Endothelial cell (in vitro differentiated cells): ENCODE measurements at places on chromosomes 12 and 14. TPM values are rescaled to one million over a fixed set of nuclear protein-coding genes. Genes with fewer than 3 reads are reported as not detected.

- H3K4me3 ChIP-seq: no peak overlapping the region
- H3K4me1 ChIP-seq: no peaks in the 10 kb centered on the region
These were observed 51.3 kb downstream of the MARK3 start for GRCh38 chr14:103436533-103436932.

GRCh38 chr12:32466187-32466586 is 66.8 kb downstream of the FGD4 start:
- no peak overlapping the region for H3K4me3 ChIP-seq
- peaks cover 4% of the 10 kb centered on the region for H3K36me3 ChIP-seq
- DNase-seq: no peak
- H3K27me3 ChIP-seq: peaks cover 8% of the 10 kb centered on the region
- H3K4me1 ChIP-seq: no peaks in the 10 kb centered on the region

- H3K4me1 ChIP-seq: no peaks in the 10 kb centered on the region
- peaks cover 5% of the 10 kb centered on the region for H3K36me3 ChIP-seq
- no peak overlapping the region for H3K27ac ChIP-seq
- no peak overlapping the region for H3K4me3 ChIP-seq
- no peak for DNase-seq
These were observed 406.9 kb downstream of the TMEM121 start for GRCh38 chr14:105933238-105933637.

KRT2 gene
- not detected for total RNA-seq

- peaks cover 8% of the 10 kb centered on the region for H3K4me1 ChIP-seq
- no peaks in the 10 kb centered on the region for H3K36me3 ChIP-seq
- no peak for DNase-seq
These were observed 160.8 kb upstream of the KRR1 start for GRCh38 chr12:75672200-75672599.

GRCh38 chr14:101458741-101459550 is 102.3 kb upstream of the DIO3 start:
- H3K4me3 ChIP-seq: no peak overlapping the region
- no peaks in the 10 kb centered on the region for H3K36me3 ChIP-seq
- no peaks in the 10 kb centered on the region for H3K4me1 ChIP-seq
- no peak overlapping the region for H3K27ac ChIP-seq
- no peak for DNase-seq
- peaks cover 7% of the 10 kb centered on the region for H3K27me3 ChIP-seq

DNA sequence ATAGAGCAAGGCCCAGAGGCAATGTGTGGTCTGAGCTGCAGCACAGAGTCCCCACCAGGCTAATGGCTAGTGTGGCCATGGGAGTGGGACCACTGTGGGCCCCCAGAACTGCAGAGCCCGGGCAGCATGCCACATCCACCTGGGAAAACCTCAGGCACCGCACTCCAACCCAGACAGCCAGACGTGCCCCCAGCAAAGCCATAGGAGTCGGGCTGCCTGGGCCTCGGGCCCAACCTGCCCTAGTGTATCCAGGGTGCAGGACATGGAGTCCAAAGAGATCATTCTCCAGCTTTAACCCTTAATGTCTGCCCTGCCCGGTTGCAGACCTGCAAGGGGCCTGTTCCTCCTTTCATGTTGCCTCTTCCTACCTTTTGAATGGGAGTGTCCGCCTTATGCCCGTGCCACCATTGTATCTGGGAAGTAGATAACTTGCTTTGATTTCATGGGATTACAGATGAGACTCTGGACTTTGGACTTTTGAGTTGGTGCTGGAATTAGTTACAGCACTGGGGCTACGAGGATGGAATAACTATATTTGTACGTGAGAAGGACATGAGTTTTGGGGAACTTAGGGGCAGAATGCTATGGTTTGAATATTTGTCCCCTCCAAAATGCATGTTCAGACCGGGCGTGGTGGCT is 29.1 kb upstream of the DEGS2 start:
- no peak overlapping the region for H3K4me3 ChIP-seq
- no peak overlapping the region for H3K27ac ChIP-seq
- no peaks in the 10 kb centered on the region for H3K36me3 ChIP-seq
- peaks cover 4% of the 10 kb centered on the region for H3K4me1 ChIP-seq
- DNase-seq: no peak

TESPA1 gene
- 0.95 TPM for total RNA-seq

LALBA gene
- total RNA-seq: not detected

DNA sequence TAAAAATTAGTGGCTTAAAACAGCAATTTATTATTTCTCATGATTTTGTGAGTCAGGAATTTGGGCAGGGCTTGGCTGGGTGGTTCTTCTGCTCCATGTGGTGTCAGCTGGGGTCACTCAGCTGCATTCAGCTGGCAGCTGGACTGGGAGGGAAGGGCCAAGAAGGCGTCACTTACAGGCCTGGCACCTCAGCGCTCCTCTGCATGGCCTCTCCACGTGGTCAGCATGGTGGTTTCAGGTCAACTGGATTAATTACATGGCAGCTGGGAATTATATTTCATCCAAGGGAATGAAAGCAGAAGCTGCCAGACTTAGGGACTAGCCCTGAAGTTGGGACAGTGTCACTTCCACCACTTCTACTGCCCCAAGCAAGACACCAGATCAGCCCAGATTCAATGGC is 27.5 kb upstream of the IRF2BPL start:
- no peaks in the 10 kb centered on the region for H3K4me1 ChIP-seq
- H3K36me3 ChIP-seq: no peaks in the 10 kb centered on the region
- peaks cover 4% of the 10 kb centered on the region for H3K27me3 ChIP-seq
- H3K27ac ChIP-seq: no peak overlapping the region

- H3K27ac ChIP-seq: no peak overlapping the region
- no peaks in the 10 kb centered on the region for H3K36me3 ChIP-seq
- no peak overlapping the region for H3K4me3 ChIP-seq
- H3K4me1 ChIP-seq: no peaks in the 10 kb centered on the region
- DNase-seq: no peak
These were observed 21.7 kb downstream of the SLC38A4 start for GRCh38 chr12:46804054-46804453.

DNA sequence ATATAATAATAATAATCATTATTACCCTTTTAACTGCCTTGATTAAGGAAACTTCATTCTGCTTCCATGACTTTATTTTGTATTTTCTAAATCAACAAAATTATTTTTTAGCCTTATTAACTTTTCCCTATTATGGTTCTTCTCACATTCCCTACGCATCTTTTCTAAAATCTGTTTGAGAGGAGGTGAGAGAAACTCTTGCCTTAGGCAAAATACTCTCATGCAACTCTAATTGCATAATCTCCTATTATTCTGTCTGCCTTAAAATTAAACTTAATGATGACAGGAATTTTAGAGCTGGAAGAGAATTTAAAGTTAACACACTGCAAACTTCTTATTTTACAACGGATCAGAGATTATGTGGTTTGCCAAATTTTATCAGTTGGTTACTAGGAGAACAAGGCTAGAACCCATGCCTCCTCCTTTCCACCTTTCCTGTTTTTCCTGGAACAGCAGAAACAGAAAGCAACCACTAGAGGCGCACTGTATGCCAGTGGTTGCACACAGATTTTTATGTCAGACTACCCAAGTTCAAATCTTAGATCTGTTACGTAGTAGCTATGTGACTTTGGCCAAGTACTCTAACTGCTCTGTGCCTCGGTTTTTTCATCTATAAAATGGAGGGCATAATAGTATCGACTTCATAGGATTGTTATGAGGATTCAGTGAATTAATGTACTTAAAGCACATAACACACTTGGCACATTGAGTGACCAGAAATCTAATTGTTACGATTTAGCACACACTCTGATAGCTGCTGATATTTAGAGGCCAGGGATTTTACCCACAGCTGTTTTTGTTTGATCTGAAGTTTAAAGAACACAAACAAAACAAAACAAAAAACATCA is 4.3 kb upstream of the BRMS1L start:
- H3K36me3 ChIP-seq: peaks cover 4% of the 10 kb centered on the region
- peak; percentile 36 for DNase-seq
- peaks cover 7% of the 10 kb centered on the region for H3K4me1 ChIP-seq
- H3K27me3 ChIP-seq: peaks cover 3% of the 10 kb centered on the region
- H3K4me3 ChIP-seq: no peak overlapping the region

CD163L1 gene
- 0.69 TPM for total RNA-seq

RNASE4 gene
- 1.0 TPM for total RNA-seq

- peaks cover 24% of the 10 kb centered on the region for H3K4me1 ChIP-seq
- H3K36me3 ChIP-seq: no peaks in the 10 kb centered on the region
- no peak overlapping the region for H3K27ac ChIP-seq
- H3K27me3 ChIP-seq: peaks cover 8% of the 10 kb centered on the region
- no peak for DNase-seq
These were observed 42.1 kb upstream of the CTDSP2 start for GRCh38 chr12:57888409-57889157.

DNA sequence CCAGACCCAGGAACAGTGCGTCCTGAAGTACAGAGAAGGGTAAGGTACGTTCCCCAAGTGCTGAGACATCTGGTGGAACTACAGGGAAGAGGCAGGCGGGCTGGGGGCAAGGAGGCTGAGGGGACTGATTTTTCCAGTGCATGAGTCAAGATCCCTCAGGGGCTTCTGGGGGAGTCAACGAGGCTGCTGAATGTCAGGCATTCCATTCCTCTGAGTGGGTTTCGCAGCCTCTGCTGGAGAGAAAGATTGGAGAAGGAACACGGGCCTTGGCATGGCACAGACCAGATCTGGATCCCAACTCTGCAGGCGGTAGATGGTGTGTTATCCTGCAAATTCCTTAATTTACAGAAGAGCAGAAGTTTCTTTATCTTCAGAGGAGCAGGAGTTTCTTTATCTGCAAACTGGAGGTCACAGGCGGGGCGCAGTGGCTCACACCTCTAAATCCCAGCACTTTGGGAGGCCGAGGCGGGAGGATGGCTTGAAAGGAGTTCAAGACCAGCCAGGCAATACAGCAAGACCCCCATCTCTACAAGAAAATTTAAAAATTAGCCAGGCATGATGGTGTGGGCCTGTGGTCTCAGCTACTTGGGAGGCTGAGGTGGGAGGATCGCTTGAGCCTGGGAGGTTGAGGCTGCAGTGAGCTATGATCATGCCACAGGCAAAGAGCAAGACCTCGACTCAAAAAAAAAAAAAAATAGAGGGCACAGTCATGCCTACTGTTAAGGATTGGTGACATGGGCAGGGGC is 132.6 kb upstream of the MAP1LC3B2 start:
- H3K4me1 ChIP-seq: peaks cover 13% of the 10 kb centered on the region
- H3K27me3 ChIP-seq: peaks cover 4% of the 10 kb centered on the region
- H3K36me3 ChIP-seq: no peaks in the 10 kb centered on the region
- H3K27ac ChIP-seq: peak overlapping the region; percentile 4

- peaks cover 68% of the 10 kb centered on the region for H3K4me1 ChIP-seq
- H3K27me3 ChIP-seq: no peaks in the 10 kb centered on the region
- no peak for DNase-seq
- H3K27ac ChIP-seq: peak overlapping the region; percentile 100
- H3K4me3 ChIP-seq: no peak overlapping the region
These were observed 17.5 kb downstream of the SSH1 start for GRCh38 chr12:108839890-108840230.

DNA sequence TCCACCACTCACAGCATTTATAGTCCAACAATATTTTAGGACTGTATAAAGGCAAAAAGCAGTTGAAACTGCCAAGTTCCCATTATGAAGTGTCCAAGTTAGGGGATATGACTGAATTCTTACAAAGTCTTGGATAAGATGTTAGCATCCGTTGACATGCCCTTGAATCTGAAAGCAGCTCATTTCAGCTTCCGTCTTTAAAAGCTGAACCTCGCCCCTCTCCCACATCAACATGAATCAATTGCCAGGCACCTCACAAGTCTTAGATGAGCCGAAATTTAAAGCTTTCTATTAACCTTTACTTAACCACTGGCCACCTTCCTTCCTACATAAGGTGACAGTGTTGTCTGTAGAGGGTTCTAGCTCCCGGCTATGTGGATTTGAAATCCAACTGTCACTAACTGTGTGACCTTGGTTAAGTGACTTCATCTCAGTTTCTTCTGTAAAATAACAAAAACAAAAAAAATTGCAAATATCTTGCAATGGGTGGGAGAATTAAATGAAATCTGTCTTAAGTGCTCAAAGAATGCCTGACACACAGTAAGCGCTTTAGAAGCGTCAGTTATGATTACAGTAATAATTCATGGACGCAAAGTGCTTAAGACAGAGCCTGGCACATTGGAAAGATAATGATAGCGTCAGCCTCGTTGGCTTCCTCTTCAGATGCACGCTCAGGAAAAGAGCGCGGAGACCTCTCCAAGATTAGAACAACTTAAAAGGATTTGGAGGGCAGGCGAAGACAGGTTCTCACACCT is 1.2 kb downstream of the PPP1CC start:
- H3K27ac ChIP-seq: peak overlapping the region; percentile 97
- H3K27me3 ChIP-seq: peaks cover 4% of the 10 kb centered on the region
- peak overlapping the region; percentile 99 for H3K4me3 ChIP-seq
- H3K4me1 ChIP-seq: peaks cover 30% of the 10 kb centered on the region
- no peaks in the 10 kb centered on the region for H3K36me3 ChIP-seq

INHBE gene
- total RNA-seq: not detected

DNA sequence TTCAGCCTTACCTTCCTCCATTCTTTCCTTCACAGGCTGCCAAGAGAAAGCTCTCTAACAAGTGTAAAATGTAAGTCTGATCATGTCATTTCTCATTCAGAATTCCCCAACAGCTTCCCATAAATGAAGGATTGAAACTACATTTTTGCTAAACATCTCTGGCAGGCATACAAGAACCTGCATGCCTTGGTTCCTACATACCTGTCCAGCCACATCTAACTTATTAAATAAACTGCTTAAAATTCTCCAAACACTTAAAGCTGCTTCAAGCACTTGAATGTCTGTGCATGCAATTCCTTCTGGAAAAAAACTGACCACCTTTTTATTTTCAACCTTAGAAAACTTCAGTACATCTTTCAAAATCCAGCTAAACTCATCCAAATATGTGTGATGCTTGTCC is 84.4 kb upstream of the DCN start:
- H3K36me3 ChIP-seq: no peaks in the 10 kb centered on the region
- no peaks in the 10 kb centered on the region for H3K4me1 ChIP-seq
- DNase-seq: no peak
- peaks cover 2% of the 10 kb centered on the region for H3K27me3 ChIP-seq
